ENCODE measurements at places on chromosomes 2 and 18.

GRCh38 chr2:217396165-217396564 is 536.3 kb upstream of the TNP1 start:
- DNase-seq: no peak

- no peak for DNase-seq
Observed at GRCh38 chr2:129857200-129857599, 122.3 kb upstream of the RAB6C start.

DNA sequence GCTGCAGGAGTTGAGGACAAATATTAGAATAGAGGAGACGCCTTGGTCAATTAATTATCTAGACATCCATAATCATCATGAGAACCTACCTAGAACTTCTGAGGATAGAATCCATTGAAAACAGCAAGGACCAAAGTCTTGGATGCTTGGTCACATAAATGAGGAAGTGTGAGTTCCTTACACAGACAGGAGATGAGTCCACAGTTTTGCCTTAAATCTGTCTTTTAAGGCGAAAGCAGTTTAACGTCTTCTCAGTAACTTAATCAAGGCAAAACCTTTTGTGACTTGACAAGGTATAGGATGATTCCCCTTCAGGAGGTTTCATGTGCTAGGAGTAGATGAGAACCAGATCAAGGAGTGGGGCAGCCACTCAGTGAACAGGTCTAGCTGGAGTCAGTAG is 1783.2 kb upstream of the CELF4 start:
- no peak for DNase-seq

- DNase-seq: no peak
Observed at GRCh38 chr2:165665614-165666013, 128.4 kb downstream of the GALNT3 start.

- DNase-seq: no peak
Observed at GRCh38 chr18:35835366-35835765, 137.1 kb upstream of the RMP24 start.

- DNase-seq: no peak
Observed at GRCh38 chr2:25204190-25204838, 35.9 kb upstream of the POMC start.

DNA sequence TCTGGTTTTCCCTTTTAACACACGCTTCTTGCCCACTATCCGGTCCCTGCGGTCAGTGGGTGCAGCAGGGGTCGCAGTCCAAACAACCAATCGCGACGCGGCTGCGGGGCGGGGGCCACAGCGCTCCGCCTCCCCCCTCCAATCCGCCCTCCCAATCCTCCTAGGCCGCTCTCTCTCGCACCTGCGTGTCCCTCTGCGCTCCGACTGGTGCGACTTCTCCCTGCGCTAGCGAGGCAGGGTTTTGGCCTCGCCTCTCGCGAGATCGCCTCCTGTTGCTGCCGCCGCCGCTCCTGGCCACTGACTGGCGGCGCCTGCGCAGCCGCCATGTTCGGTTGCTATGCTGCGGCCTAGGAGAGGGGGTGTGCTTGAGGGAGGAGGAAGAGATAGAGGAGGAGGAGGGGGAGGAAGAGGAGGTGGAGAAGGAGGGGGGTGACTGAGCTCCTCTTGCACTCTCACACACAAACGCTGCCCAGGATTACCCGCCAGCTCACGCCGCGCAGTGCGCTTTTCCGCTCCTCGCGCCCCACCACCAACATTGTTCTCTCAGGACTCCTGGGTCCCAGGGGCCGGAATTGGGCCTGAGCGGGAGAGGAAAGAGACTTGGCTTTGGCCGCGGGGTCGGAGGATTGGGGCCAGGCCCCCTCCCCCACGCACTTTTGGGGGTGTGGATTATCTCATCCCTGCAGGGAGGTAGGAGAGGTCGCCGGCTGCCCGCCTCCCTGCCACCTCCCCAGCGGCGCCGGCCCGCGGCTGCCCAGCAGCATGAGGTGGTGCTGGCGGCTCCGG is at the start of gene PTPN4:
TSS of gene PTPN4 (plus strand) at position 472 of the 786 bp plus-strand sequence. CDS start 49,932 bp downstream, outside the sequence.
- peak; percentile 99 for DNase-seq

DNA sequence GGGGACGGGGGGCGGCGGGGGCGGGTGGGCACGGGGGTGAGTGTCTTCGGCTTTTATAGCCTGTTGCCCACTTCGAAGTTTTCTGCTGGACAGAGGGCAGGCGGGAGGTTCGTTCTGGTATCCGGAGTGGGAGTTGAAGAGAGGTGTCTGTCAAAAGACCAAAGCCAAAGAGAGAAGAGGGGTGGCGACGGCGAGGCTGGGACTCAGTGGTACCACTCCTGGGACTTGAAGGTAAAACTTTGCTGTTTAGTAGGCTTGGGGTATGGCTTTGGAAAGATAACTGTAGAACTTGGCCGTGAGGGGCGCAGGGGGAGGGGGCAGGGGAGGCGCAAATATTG is 215.8 kb upstream of the DTNA start:
- DNase-seq: no peak

DNA sequence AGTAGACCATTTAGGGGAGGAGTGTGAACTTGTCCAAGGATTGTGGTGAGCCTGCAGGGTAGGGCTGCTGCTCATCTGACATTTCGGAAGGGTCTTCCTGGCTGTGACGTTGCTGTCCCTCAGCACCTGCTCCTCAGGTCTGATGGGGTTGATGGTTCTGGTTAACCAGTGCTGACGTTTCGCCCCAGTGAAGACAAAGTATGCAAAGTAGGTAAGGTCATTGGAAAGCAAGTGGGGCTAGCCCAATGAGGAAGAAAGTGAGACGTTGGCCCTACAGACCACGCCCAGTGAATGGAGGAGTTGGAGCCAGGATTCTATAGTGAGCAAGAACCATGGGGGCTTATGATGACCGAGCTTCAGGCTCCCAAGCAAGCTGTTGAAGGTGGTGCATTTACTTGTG is 33.4 kb upstream of the ZNF396 start:
- no peak for DNase-seq

- DNase-seq: peak; percentile 22
Observed at GRCh38 chr2:23988371-23988770, 21.5 kb upstream of the MFSD2B start.

- no peak for DNase-seq
Observed at GRCh38 chr2:240051697-240052096, 1.6 kb downstream of the OR6B3 start.

- DNase-seq: peak; percentile 71
Observed at GRCh38 chr2:70141212-70141901, 49.5 kb downstream of the C2orf42 start.

GRCh38 chr2:105125428-105125827 is 87.6 kb downstream of the MRPS9 start:
- no peak for DNase-seq

DNA sequence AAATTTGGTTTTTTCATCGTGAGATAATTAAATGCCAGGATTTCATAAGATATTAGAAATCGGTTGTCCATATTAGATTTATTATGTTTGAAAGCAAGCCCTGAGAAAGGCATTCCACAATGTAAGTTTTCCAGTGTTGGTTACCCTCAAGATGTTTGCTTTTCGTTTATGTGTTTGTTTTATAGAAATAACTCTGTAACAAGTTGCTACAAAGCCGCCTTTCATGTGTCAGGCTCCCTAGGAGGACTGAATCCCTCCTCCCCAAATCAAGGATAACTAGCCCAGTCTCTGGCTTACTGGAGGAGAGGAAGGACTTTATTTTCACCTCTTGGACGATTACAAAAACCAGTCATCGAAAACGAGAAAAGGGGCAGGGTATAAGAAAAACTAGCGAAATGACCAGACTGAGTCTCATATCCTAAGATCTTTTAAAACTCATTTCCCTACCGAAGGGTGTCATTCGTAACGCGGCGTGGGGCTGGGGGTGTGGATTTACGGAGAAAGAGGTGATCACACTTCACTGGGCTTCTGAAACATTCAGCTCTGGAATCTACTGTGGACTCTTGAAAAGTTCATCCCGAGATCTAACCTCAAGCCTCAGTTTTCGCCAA is 1.0 kb upstream of the PEX13 start:
- DNase-seq: no peak
